Mesangial cell (primary cell): ENCODE measurements at places on chromosomes 4 and X. TPM values are rescaled to one million over a fixed set of nuclear protein-coding genes. Genes with fewer than 3 reads are reported as not detected.

CLDN2 gene
- total RNA-seq: 2.0 and 9.3 TPM in 2 replicates

ITIH6 gene
- not detected in 2 replicates for total RNA-seq

BEND2 gene
- total RNA-seq: not detected in 2 replicates

WWC2 gene
- total RNA-seq: 26.2 and 36.6 TPM in 2 replicates

ACSL4 gene
- 44.6 and 58.2 TPM in 2 replicates for total RNA-seq

GNRHR gene
- total RNA-seq: not detected in 2 replicates

MAP7D3 gene
- 10.1 and 11.5 TPM in 2 replicates for total RNA-seq

PHOX2B gene
- total RNA-seq: not detected in 2 replicates

PAGE2B gene
- total RNA-seq: not detected in 2 replicates

CHIC1 gene
- 2.9 TPM in 2 replicates for total RNA-seq

KLB gene
- under 0.01 TPM in 1 of 2 replicates, not detected in the other for total RNA-seq

EOLA2 gene
- 24.3 and 28.4 TPM in 2 replicates for total RNA-seq

IL2RG gene
- not detected in 2 replicates for total RNA-seq
